ENCODE measurements at places on chromosomes 11 and 22. TPM values are rescaled to one million over a fixed set of nuclear protein-coding genes. Genes with fewer than 3 reads are reported as not detected.

Gene YPEL4
- 0.86 TPM for total RNA-seq

Gene OVOL1
- total RNA-seq = 12.5 TPM

Gene B4GAT1
- 36.2 TPM for total RNA-seq

Gene LIF
- total RNA-seq = 48.7 TPM

Gene FAR1
- 31.3 TPM for total RNA-seq
